Islet precursor cell (in vitro differentiated cells): ENCODE measurements at places on chromosomes 2 and 18.

DNA sequence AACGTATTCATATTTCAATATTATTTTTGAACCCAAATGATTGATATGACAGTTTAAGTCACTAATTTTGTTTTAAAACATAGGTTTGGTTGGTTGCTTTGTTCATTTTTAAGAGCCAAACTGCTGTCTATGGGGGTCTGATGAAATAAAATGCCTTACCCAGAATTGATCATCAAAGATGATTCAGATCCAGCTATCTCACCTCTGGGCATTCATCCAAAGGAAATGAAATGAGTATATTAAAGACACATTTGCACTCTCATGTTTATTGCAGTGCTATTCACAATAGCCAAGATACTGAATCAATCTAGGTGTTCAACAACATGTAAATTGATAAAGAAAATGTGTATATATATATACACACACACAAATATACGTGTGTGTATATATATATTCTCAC, 326.9 kb upstream of the GULP1 start:
- no peak for DNase-seq

GRCh38 chr18:35491700-35492077, 6.1 kb downstream of the INO80C start:
- DNase-seq, result peak; percentile 80

GRCh38 chr2:145752091-145752806, 1232.3 kb upstream of the ZEB2 start:
- peak; percentile 61 for DNase-seq

GRCh38 chr2:172484253-172484652, 56.9 kb downstream of the ITGA6 start:
- no peak for DNase-seq

- no peak for DNase-seq
Observed at GRCh38 chr18:54382733-54383252, 25.1 kb downstream of the C18orf54 start.

DNA sequence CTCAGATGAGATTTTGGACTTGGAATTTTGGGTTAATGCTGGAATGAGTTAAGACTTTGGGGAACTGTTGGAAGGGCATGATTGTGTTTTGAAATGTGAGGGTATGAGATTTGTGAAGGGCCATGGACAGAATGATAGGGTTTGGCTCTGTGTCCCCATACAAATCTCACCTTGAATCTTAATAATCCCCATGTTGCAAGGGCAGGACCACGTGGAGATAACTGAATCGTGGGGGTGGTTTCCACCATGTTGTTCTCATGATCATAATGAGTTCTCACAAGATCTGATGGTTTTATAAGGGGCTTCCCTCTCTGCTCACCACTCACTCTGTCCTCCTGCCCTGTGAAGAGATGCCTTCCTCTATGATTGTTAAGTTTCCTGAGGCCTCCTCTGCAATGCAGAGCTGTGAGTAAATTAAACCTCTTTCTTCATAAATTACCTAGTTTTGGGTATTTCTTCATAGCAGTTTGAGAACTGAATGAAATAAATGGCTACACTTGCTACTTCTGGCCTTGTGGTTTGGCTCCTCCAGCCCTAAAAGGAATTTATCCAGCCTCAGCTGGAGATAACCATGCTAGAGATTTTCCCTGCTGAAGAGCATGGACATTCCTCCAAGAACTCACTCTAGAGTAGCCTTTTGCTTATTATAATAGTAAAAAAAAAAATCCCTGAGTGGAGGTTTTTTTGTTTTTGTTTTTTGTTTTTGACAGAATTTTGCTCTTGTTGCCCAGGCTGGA, 144.3 kb upstream of the TFPI start:
- no peak for DNase-seq

GRCh38 chr18:77262643-77263465, 13.2 kb downstream of the GALR1 start:
- DNase-seq, result no peak

DNA sequence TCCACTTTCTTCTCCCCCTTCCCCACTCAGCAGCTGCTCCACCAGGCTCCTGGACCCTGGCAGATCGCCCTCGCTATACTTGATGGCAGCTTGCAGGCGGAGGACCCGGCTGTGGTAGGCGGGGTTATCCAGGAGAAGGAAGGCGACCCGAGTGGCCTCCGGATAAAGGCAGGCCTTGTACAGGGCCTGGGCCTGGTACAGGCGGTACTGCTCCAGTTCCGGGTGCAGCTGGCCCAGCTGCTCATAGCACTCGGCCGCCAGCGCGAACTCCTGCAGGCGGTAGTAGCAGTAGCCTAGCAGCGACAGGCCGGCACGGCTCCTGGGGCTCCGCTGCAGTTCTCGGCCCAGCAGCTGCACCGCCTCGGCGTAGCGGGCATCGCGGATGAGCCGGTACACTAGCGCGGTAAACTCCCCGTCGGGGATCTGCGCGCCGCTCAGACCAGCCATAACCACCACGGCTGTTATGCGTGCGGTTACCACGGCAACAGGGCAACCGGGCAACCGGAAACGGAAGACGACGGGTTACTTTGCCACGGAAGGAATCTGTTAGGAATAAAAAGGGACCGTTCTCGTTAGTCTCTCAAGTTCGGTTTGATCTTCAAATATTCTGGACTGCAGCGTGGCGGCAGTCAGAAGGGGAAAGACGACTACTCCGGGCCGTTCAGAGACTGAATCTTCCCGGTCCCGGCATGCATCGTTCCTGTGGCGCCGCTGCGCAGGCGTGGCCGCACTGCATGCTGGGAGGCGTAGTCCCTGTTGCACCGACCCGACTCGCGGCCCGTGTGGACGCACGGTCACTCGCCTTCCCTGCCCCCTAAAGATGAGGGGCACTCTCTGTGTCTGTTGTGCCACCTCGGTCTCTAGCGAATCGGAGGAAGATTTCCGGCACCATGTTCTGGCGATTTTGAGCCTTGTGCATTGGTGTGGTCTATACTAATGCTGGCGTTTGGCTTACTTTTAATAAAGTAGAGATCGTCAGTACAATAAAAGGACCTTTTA, 226.0 kb downstream of the AGPS start:
- peak; percentile 92 for DNase-seq

DNA sequence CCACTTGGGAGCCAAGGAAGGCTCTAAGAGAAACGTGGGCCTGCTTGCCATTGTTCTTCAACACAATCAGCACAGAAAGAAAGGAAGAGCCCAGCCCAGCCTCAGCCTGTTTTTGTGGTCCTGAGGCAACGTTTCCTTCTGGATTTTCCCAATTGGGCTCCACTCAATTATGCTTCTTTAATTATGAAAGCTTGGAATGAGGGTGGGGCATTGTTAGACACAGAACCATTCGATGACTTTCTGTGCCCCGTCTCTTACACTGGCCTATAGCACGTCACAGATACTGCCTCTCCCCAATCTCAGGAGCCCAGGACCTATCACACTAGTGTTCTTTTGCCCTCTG, 207.4 kb downstream of the ZFP36L2 start:
- no peak for DNase-seq

GRCh38 chr2:224687156-224687555, 29.0 kb downstream of the CCDC195 start:
- DNase-seq, result no peak

DNA sequence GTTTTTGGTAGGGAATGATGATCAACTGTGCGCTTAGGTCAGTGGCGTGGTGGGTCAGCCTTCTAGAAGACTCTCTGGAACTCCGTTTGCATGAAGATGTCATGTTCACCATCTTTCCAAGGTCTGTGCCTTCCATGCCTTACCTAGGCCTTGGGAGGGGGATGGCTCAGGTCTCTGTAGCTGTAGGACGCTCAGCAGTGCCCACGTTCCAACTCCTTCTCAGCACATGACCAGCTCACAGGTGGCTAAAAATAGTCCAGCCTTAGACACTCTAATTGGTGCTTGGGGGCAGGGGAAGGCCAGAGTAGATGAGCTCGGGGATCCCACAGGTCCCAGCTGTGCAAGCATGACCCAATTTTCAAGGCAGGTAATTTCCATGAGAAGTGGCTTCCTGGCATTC, 42.3 kb upstream of the TEX51 start:
- DNase-seq, result peak; percentile 22

DNA sequence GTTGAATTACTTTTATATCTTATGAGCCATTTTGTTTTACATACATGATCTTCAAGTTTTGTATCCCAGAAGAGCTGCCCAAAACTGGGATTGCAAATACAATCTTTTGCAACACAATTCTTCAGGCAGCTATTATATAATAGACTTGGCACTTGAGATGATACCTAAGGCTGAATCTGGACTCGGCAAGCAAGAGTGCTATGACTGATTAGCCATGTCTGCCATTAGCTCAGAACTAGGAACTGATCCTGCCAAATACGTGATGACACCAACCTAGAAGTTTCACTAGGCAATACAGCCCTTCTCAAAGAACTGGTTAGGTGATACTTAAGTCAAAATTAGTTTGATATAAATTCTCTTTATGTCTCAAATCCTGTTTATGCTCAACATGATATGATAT, 619.6 kb downstream of the CPS1 start:
- DNase-seq, result no peak

GRCh38 chr18:6255886-6256285, 158.8 kb downstream of the L3MBTL4 start:
- DNase-seq, result no peak

GRCh38 chr2:74391580-74392448, 11.7 kb upstream of the DCTN1 start:
- peak; percentile 93 for DNase-seq

- no peak for DNase-seq
Observed at GRCh38 chr2:210593166-210593565, 36.8 kb downstream of the CPS1 start.

DNA sequence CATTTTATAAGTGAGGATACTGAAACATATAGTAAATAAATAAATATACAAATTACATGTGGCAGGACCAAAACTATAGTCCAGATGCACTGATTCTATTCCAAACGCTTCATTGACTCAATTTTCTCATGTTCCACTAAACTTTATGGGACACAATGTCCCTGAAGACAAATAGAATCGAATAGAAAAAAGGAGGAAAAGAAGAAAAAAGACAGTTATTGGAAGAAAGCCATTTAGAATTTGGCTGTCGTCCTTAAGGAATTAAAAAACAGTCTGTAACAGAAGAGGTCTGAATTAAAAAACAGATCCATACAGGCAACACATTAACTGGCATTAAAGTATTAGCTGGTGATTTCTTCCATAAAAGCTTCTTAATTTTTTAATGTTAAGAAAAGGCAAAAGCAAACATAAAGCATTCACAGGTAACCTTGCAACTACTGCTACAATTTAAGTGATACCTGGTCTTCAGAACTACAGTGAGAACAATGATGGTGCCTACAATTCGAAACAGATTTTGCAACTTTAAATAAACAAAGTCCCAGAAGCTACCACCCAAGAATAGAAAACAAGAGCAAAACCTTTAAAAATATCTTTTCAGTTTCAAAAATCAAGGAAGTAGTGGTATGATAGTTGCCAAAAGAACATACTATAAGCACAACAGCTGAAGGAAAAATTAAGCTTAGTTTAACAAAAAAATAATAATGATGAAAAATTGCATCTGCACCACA, 17.4 kb upstream of the CHAC2 start:
- no peak for DNase-seq

DNA sequence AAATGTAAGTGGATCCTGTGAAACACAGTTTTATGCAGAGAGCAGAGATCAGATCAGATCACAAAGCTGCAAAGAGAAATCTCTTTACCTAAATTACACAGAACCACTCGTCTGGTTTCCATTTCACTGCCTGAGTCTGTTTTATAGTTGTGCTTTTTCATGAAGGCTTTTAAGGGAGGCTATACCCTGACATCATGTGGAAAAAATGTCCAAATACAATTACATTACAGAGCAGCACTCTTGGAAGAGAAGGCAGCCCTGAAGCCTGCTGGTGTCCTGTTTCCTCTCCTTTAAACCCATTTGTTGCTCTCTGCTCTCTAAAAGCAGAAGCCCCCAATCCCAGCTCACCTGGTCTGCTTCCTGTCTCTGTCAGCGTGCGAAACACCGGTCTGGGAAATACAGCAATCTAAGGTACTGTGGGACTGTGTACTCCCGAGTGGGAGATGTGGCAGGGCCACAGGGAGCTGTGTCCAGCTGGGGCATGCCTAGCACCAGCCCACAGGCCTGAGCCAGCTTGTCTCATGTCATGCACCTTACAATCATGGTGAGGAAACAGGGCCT, 24.8 kb upstream of the ZFP36L2 start:
- peak; percentile 97 for DNase-seq

GRCh38 chr2:8597559-8598225, 84.2 kb upstream of the ID2 start:
- DNase-seq, result peak; percentile 52

DNA sequence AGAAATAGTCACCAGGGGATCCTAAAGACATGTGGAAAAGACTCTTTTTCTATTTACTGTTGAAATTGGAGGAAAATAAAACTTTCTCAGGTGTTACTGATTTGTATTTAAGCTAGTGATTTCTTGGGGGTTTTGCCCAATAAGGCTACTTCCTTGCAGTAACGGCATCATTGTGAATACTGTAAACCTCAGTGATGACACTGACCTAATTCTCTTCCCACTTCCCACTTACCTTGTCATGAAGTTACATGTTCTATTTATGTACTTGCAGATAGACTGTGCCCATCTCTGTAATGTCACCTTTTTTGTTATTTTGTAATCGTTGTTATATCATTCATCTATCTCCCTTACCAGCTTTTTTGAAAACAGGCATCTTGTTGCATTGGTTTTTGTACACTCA, 134.5 kb downstream of the KIAA1328 start:
- no peak for DNase-seq

GRCh38 chr2:75621228-75621627, 25.4 kb upstream of the MRPL19 start:
- DNase-seq, result no peak

DNA sequence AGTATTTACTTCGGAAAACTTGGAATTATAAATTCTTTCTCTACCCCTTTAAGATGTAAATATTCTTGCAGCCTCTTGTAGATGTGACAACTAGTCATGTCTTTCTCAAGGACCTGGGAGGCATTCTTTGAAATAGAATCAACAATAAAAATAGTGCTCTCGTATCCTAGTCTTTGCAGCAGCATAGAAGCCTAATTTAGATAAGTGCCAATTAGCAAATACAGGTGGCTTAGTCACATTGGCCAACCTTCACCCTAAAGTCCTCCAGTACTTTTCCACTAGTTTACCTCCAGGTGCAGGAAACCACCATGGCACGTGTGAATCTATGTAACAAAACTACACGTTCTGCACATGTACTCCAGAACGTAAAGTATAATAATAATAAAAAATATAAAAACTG, 3.5 kb upstream of the ZSWIM2 start:
- no peak for DNase-seq

DNA sequence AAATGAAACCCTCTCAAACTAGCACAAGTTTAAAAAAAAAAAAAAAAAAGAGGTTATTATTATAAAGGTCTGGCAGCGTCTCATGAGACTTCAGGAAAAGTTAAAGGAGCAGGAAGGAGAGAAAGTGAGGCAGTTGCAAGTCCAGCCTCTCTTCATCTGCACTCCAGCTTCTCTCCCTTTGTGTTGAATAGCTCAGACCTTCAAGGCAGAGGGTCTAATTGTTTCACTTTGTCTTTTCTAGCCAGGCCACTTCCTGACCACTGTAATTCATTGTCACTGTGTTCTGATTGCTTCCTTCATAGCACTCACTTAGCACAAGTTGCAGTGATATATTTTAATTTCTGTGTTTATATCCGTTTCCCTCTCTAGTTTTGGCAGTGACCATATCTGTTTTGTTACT, 99.9 kb downstream of the SPATS2L start:
- no peak for DNase-seq
